Testis (tissue), 5 donors: ENCODE measurements at places on chromosomes 5 and 9. TPM values are rescaled to one million over a fixed set of nuclear protein-coding genes. Genes with fewer than 3 reads are reported as not detected.
A peak's percentile ranks its signal among the peaks of the same experiment; 100 is the strongest.

- peak; percentile 40 for DNase-seq
Observed at GRCh38 chr9:98302150-98302549, 46.7 kb upstream of the TBC1D2 start.

- DNase-seq, result peak; percentile 76
Observed at GRCh38 chr5:181069767-181070491, 29.9 kb downstream of the BTNL9 start.

- peak; percentile 91 for DNase-seq
Observed at GRCh38 chr5:140574165-140574564, 9.5 kb downstream of the SLC35A4 start.

DNA sequence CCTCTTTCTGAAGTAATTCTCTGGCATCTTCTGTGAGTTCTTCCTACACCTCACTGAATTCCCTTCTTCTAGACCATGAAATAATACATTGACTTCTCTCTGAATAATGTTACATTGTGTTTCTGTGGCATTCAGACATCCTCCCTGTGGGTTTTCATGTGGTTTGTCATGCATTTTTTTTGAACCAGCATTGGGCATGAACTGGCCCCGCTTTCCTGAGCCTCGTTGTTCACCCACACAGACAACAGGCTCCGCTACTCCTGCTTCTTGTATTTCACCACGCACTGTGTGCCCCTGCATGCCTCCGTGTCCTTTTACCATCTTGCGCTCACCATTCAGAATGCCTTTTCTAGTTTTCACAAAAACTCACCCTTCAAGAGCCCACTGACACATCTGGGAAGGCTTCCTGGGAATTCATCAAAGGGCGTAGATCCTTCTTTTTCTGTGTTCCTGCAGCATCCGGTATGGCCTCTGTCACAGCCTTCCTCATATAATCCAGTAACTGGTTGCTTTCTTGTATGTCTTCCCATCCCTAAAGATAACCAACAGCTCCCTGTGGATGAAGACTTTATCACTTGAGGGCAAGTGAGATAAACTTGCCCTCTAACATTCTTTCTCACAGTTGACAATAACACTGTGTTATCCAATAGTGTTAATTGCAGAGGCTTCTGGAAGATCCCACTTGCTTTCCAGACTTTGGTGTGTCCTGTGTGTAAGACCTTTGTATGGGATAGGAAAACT lies 51.5 kb upstream of the ADAMTSL1 start:
- no peak for DNase-seq

GRCh38 chr9:87039809-87040392 lies 92.6 kb upstream of the GAS1 start:
- no peak for DNase-seq

DNA sequence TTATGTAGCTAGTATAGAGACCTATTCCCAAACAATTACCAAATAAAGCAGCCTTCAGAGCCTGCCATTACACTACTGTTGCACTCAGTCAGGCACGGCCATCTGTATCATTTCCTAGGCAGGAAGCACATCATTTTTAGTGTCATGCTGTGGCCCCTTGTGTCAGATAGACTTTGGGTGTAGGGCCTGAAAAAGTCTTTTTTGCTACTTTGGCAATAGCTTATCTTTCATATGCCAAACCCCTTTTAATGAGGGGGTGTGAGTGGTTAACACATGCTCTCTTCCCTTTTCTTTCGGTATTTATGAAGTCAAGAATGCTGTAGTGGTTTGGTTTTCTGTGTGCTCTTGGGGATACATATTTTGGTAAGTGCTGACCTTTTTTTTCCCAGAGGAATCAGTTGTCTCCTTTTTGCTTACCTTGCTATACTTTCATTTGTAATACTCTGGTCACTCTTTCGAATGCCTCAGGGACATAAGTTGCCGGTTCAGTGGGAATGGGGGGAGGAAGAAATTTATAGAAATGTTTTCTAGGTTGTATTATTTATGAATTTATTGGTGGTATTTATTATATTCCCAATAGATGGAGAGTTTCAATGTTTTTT lies 209.8 kb downstream of the CSNK1G3 start:
- no peak for DNase-seq

DNA sequence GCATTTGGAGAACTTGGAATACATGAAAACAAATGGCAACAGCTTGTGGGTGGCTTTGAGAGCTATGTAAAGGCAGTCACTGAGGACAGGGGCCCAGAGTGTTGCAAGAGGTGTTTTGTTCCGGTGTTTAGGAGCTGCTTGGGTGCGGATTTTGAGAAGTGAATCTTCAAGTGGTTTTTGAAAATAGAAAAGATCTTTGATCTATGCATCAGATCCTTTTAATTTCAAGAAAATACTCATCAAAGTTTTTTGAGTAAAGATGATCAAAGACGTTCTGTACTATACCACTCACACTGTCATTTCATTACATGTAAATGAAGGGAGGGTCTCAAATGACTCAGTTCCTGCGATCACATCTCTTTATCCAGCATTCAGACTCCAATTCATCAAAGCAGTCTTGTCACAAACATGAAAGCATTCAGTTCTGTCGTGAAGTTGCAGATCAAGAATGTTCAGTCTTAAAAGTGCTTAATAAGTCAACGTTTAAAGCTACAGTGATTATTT lies 112.5 kb downstream of the WDR41 start:
- DNase-seq, result no peak

DNA sequence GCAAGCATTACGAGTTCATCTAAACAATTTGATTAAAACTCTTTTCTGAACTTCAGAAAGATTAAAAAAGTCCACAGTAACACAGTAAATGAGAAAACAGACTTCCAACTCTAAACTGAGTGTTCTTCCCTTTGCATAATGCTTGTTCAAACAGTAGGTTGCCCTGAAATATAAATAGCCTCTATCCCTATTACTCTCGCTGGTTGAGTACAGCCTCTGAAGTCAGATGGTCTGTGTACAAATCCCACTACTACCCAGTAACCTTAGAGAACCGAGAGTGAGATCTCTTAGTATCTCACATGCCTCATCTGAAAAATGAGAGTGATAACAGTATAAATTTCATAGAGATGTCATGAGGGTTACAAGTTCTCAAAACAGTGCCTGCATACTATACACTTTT lies 591.6 kb downstream of the CAAP1 start:
- DNase-seq, result no peak

GRCh38 chr9:136697146-136697820 lies 10.0 kb upstream of the AGPAT2 start:
- no peak for DNase-seq

The RGS3 gene
- 125 TPM for total RNA-seq

The GZMA gene
- 0.37 TPM for total RNA-seq

The HACD4 gene
- 1.9 TPM for total RNA-seq

The GCNT1 gene
- total RNA-seq, result 2.1 TPM
